ENCODE measurements at places on chromosomes 1 and 21.

DNA sequence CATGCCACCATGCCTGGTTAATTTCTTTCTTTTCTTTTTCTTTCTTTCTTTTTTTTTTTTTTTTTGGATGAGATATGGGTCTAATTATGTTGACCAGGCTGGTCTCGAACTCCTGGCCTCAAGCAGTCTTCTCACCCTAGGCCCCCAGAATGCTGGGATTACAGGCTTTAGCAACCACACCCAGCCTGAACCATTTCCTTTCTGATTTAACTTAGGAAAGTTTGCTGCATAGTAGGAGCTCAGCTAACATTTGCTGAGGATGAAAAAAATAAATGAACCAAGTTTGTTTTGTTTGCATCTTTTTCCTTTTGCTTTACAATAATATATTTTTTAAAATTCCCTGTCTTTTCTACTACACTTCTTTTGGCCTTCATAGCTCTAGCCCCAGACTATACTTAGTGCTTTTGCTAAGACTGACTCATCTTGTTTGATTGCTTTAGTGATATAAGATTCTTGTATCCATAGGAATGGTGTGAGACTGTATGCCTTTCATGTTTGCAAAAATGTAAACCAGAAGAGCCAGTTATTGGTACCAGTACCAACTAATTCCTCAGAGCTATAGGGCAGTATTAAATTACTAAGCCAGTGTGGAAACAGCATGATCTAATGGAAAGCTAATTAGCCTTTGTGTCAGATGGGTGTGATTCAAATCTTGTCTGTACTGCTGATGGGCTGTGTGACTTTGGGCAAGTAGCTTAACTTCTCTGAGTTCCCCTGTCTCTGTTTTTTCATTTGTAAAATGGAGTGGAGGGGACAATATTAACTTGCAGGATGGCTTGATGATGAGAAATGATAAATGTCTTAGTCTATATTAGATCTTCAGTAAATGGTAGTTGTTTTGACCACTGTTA is 66.9 kb downstream of the NFIA start:
- DNase-seq = no peak

DNA sequence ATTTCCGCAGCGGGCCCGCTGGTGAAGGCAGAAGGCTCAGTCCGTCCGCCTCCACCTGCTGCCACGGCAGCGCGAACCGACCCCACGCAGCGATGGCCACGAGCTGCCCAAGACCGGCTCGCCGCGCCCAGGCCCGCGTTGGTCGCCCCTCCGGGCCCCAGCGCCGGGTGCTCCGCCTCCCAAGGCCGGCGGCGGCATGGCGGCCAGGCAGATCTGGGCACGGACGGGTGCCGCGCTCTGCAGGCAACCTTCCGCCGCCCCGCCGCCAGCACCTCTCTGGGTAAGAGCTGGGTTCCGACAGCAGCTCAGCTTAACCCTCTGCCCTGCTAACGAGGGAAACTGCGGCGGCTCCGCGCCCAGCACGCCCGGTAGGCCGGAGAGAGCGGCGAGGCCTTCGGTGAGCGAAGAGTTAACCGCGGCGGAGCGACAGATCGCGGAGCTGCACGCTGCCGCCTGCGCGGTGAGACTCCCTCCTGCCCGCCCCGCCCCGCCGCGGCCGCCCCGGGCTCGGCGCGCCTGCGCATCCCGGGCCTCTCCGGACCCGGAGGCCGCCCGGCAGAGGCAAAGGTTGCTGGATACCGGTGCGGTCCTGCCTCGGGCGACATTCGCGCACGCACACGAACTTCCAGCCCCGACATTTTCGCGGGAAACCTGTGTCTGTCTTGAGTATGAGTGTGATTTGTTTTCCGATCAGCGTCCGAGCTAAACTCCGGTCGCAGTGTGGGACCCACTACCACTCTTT is at the start of gene C1orf53:
TSS of gene C1orf53 (plus strand) at position 177 of the 742 bp plus-strand sequence. CDS start at position 197, 20 bp downstream.
- peak; percentile 72 for DNase-seq

- no peak for DNase-seq
Measured at GRCh38 chr1:2589431-2590232, 3.1 kb downstream of the PRXL2B start.

DNA sequence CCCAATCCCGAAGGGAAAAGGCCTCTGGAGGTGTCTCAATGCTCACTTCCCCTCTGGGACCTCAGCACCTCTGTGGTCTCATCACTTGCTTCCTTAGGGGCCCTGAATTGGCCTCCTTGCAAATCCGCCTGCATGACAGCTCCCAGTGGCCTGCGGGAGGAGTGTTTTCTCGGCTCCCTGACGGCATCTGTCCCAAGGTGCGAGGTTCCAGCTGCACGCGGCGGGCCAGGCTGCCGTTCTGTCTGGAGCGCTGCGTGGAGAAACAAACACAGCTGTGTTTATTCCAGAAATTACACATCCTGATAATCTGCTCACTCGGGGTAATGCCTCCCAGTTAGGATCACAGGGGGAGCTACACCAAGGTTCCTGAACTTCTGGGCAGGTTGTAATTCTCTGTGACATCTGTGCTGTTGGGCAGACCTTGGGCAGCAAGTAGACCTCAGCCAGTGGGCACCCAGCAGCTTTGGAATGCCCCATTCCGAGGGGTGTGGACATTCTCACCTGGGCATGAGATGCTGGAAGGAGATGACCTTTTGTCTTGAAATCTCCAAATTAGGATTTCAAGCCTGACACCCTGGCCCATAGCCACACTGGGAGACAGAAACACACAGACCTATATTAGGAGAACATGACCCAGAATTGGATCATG is 18.2 kb downstream of the EPHB2 start:
- no peak for DNase-seq

- no peak for DNase-seq
Measured at GRCh38 chr1:162016631-162017030, 7.0 kb downstream of the OLFML2B start.

GRCh38 chr21:35663856-35664606 is 396.3 kb downstream of the SETD4 start:
- no peak for DNase-seq

DNA sequence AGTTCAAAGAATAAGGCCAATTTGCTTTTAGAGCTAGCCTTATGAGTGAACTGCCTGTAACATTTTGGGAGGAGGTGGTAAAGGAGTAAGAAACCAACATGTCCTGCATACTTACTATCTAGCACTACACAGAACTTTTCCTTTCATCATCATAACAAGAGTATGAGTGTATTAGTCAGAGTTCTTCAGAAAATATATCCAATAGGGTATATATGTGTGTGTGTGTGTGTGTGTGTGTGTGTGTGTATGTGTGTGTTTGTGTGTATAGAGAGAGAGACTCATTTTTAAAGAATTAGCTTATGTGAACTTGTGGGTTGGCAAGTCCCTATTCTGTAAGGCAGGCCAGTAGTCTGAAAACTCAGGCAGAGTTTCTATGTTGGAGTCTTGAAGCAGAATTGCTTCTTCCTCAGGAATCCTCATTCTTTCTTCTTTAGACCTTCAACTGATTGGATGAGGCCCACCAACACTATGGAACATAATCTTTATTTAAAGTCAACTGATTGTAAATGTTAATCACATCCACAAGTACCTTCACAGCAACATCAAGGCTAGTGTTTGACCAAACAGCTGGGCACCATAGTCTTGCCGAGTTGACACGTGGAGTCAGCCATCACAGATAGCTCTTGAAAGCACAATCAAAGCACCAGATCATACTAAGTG is 121.9 kb downstream of the CYYR1 start:
- no peak for DNase-seq

DNA sequence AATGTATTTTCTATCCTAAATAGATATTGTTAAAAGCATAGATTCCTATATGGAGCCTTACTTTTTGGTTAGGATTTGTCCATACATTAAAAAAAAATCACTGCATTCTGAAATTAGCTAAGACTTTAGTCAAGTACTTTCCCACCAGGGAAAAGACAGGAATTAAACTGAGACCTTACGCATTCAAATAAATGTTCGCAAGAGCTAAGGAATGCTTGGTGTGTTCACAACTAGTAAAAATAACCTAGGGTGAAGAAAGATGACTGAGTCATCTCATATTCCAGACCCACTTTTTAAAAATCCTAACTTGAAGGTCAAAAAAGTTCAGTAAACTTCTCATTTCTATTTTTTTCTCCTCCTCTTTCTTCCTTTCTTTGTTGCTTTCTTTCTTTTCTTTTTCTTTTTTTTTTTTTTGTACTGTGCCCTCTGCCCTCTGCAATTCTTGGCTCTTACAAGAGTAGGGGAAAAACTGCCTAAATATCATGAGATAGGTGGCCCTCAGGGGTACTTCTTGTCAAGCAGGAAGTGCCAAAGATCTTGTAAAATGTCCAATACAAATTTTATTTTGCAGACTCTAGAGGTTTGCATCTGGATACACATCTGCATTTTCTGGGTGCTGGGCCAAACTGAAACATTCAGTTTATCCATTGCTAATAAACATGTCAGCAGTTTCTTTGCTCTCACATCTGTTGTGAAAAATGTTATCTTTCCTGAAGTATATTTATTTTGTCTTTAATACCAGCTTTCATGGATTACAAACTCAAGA is 121.4 kb upstream of the GORAB start:
- DNase-seq = no peak

- no peak for DNase-seq
Measured at GRCh38 chr1:22489278-22489677, 37.6 kb downstream of the ZBTB40 start.

- DNase-seq = no peak
Measured at GRCh38 chr1:147316968-147317367, 74.5 kb downstream of the CHD1L start.

DNA sequence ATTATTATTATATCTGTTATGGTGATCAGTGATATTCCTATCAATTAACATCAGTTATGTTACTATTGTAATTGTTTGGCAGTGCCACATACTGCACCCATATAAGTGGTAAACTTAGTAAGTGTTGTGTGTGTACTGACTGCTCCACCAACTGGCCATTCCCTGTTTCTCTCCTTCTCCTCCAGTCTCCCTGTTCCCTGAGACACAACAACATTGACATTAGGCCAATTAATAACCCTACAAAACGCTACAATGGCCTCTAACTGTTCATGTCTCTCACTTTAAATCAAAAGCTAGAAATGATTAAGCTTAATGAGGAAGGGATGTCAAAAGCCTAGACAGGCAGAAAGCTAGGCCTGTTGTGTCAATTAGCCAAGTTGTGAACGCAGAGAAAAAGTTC is 6.6 kb upstream of the THRAP3 start:
- no peak for DNase-seq

- DNase-seq = no peak
Measured at GRCh38 chr1:37629726-37630425, 4.8 kb downstream of the RSPO1 start.

DNA sequence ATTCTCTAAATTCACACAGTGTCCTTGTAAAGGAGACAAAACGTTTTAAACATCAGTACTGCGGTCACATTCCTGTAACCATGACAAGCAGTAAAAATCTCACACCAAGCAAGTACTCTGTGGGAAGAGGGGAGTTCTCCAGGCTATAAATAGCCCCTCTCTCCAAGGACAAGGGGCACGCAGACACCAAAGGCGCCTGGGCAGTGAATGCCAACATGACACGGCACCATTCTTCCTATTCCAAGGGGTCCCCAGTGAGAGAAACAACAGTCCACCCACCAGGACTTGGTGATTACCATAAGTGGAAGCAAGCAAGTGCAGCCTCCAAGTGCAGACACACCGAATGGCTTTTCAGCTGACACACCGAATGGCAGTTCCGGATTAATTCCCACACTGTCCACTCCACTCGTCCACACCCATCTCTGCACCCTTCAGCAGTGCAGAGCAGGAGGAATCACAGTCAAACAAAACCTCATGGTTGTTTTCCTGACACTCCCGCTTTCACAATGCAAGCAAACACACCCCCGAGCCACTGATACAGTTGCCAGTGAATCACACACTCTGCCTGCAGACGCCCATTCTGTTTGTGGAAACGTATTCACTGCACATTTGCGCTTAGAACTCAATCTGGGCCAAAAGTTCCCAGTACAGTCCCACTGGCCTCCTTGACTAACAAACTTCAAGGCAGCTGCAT is 1.8 kb downstream of the PTTG1IP start:
- DNase-seq = no peak

DNA sequence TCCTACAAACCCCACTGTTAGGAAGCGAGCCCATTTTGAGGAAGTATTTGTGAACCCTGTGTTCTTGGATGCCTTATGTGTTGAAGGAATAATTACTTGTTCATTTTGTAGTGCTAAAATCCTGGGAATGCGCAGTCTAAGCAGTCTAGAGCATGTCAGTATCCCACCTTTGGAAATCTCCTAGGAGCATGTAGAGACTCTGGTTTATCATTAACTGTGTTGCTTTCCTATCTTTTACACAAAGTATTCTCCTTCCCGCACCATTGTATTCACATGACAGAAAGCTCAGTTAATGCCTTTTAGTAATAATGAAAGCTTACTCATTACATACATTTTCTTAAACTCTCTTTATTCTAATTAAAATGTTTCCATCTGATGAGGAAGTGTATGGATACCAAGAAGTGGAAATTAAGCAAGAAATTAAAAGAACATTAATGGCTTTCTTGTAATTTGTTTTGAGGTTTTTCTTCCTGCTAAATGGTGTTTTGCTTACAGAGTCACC is 99.4 kb downstream of the CAMTA1 start:
- DNase-seq = no peak

DNA sequence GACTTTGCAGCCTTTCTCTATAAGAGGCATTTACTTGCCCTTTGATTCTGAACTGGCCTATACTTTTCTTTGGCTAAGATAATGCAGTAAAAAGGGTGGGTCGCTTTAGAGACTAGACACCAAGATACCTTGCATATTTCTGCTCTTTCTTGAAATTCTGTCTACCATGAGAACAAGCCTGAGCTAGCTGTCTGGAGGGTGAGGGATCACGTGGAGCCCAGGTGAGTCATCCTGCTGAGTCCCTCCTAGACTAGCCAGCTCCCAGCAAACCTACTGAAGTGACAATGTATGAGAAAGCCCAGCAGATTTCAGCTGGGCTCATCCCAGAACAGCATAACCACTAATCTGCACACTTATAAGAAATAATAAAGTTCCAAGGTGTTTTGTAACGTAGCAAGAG is 408.0 kb upstream of the KAZN start:
- DNase-seq = no peak

GRCh38 chr1:16905110-16905867 is 9.5 kb downstream of the RNU1-2 start:
- no peak for DNase-seq

DNA sequence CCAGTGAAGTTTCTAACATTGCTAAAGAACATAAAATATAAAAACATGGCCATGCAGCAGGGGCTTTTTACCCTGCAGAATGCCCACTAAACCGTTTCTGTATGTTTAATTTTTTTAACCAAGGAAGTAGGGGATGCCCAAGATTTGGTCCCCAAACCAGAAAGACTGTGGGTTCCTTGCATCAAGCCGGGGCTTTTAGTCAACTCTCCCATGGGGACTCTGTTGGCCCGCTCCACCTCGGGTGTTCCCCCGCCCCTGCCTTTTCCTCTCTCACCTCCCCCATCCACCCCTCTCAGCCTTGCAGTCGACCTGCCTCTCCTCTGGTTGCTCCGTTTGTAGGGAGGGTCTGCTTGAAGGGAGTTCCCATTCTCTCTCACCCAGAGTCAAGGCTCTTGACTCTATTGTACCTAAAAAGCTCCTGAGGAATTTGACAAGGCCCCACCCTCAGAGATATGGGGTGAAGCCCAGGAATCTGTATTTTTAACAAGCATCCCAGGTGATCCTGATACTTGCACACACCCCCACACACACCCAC is 117.5 kb downstream of the TOMM20 start:
- peak; percentile 77 for DNase-seq

GRCh38 chr1:170993151-170993550 is 57.8 kb downstream of the MROH9 start:
- DNase-seq = no peak
